Daoy (cell line): ENCODE measurements at places on chromosomes 1 and 21. TPM values are rescaled to one million over a fixed set of nuclear protein-coding genes. Genes with fewer than 3 reads are reported as not detected.

GUCA2A gene
- total RNA-seq = not detected in 2 replicates

SDHB gene
- 313 and 339 TPM in 2 replicates for total RNA-seq

GJA9 gene
- not detected in 2 replicates for total RNA-seq

VANGL1 gene
- 20.2 and 21.8 TPM in 2 replicates for total RNA-seq

KCNJ15 gene
- total RNA-seq = 35.4 and 44.6 TPM in 2 replicates

DCDC2B gene
- total RNA-seq = not detected in 2 replicates

BRDT gene
- total RNA-seq = not detected in 2 replicates

GBP4 gene
- 8.3 and 9.5 TPM in 2 replicates for total RNA-seq

NID1 gene
- total RNA-seq = 5.8 and 7.6 TPM in 2 replicates

PADI3 gene
- total RNA-seq = 0.09 and 1.5 TPM in 2 replicates

- DNase-seq = no peak
Measured at GRCh38 chr1:17196496-17197185, 8.3 kb upstream of the PADI1 start.

DNA sequence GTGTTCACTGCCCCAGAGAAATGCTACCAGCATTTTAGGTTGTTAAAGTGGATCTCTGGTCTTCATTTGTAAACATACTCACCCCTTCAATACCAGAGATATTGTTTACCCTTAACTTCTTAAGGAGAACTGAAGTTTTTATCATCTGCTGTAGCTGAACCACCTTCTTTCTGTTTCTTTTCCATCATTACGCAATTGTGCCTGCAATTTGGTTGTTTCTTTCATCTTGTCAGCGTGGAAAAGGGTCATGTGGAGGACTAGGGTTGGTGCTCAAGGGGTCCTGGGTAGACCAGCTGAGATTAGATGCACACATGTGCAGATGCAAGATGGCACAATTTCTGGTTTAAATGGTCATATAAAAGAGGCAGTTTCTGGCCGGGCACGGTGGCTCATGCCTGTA is 23.0 kb downstream of the GART start:
- no peak for DNase-seq

- DNase-seq = no peak
Measured at GRCh38 chr1:61287014-61287413, 204.7 kb downstream of the NFIA start.

DNA sequence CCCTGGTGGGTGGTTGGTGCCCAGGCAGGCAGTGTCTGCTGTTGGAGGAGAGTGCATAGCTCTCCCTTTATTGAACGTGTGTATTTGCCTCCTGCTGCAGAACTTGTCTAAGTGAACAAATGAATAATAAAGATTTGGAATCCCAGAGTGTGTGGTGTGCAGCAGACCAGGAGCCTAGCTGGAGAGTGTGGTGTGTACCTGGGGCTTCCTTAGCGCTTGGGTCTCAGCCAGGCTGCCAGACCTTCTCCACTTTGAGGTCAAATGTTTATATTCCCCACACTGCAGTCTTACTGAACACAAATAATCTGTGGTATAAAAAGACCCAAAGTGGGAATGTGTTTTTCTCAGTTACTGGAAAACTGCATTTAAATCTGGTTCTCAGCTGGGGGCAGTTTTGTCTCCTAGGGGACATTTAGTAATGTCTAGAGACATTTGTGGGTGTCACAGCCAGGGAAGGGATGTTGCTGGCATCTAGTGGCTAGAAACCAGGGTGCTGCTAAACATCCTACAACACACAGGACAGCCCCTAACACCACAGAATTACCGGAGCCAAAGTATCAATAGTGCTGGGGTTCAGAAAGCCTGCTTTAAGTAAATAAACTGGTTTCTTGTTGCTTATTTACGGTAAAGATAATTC is 23.6 kb downstream of the SLC37A1 start:
- DNase-seq = peak; percentile 37

GRCh38 chr1:58155418-58156123 is 391.0 kb downstream of the OMA1 start:
- DNase-seq = peak; percentile 34

- no peak for DNase-seq
Measured at GRCh38 chr1:204157962-204158361, 6.1 kb upstream of the ETNK2 start.

DNA sequence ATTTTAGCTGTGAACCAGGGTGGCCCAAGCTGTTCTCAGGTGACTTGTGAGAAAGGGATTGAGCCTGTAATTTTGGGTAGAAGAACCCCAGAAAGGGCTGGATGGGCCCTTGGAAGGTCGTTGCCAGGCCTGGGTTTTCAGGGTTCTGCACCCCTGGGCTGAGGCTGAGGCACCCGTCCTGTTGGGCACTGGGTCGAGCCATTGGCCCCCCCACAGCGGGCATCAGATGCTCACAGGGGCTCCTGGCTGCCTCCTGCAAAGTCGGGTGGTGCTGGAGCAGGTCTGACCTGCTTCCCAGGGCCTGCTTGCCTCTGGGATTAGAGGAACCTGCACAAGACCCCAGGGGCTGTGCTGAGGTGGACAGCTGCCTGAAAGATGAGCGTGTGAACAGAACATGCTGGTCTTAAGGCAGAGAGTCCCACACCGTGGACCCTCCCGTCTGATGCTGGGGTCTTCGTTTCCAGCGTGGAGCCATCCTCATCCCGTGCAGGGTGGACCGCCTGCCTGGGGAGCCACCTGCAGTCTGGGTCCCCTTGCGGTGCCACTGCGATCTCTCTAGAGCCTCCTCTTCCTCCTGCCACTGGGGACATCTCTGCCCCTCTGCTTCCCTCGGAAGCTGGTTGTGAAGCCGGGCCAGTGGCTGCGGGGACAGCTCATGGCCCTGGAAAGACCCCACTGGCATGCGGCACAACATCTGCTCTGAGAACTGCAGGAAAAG is 1.7 kb upstream of the TRPM2 start:
- no peak for DNase-seq

DNA sequence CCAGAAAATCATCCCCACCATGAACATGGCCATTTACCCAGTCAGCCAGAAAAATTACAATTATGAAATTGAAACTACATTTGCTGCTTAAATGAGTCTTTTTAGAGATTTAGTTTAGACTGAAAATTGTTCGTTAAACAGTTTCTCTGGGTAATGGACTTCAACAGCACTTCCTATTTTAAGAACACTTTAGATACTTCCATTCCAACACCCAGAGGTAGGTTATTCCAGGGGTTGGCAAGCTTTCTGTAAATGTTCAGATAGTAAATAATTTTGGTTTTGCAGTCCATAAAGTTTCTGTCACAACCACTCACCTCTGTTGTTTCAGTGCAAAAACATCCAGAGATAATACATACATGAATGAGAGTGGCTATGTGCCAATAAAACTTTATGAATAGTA is 10.2 kb downstream of the NMNAT2 start:
- no peak for DNase-seq

DNA sequence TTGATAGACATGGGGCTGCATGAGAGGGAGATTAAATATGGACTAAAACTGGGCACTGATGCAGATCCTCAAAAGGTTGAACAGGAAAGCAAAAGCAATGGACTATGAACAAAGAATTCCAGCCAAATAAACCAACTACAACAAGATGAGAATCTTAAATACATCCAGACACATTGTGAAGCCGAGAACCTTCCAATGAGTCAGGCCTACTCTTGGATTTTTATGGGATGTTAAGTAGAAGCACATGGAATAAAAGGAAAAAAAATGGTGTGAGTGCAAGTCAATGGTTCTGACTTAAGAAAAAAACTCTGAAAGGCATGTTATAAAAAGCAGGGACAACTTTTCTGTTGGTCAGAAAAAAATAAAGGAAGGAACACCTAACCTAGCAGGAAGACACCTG is 227.2 kb downstream of the DPYD start:
- DNase-seq = no peak

- no peak for DNase-seq
Measured at GRCh38 chr1:19770436-19771190, 29.1 kb downstream of the TMCO4 start.

GRCh38 chr1:237799762-237800474 is 90.8 kb downstream of the ZP4 start:
- DNase-seq = peak; percentile 84

GRCh38 chr1:54220004-54220811 is 20.2 kb downstream of the MRPL37 start:
- peak; percentile 44 for DNase-seq

DNA sequence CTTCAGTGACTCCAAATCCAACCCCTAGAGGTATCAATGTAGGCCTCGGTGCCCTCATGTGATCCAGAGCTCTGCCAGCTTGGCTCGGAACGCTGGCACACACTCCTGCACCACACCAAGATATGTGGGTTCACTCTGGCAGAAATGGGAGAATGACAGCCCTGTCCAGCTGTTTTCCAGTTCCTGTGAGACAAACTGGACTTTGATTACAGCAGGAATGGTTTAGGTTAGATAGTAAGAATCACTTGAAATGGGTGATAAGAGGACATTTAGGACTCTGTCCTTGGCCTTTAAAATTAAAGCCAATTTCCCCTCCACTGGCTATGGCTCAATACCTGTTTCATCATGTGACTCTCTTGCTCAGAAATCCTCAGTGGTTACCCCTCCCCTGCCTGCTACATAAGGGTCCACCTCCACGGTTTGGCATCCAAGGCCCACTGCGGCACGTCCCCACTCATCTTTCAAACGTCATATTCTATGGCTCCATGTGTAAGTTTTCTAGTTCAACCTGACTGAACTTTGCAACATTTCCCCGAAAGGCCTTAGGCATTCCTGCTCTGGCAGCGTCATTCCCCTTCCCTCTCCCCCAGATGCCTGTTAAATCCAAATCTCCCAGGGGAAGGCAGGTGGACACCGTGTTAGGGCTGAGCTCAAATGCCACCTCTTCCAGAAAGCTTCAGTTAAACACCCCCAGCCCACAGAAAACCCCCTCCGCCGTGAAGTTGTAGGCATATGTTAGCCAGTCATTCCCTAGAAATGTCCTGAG is 44.7 kb downstream of the PLEKHA6 start:
- no peak for DNase-seq

GRCh38 chr1:2231532-2232254 is 3.6 kb downstream of the SKI start:
- peak; percentile 74 for DNase-seq

GRCh38 chr1:184588701-184589100 is 166.0 kb downstream of the EDEM3 start:
- no peak for DNase-seq

GRCh38 chr1:68973459-68974244 is 476.8 kb upstream of the DEPDC1 start:
- DNase-seq = peak; percentile 46

- DNase-seq = peak; percentile 39
Measured at GRCh38 chr1:244391761-244392160, 59.9 kb downstream of the ADSS2 start.

GRCh38 chr1:116382321-116382720 is 9.3 kb downstream of the ATP1A1 start:
- no peak for DNase-seq

GRCh38 chr1:78843546-78843945 is 163.0 kb downstream of the ADGRL4 start:
- peak; percentile 10 for DNase-seq

- DNase-seq = no peak
Measured at GRCh38 chr1:85135392-85135798, 65.4 kb downstream of the SYDE2 start.

DNA sequence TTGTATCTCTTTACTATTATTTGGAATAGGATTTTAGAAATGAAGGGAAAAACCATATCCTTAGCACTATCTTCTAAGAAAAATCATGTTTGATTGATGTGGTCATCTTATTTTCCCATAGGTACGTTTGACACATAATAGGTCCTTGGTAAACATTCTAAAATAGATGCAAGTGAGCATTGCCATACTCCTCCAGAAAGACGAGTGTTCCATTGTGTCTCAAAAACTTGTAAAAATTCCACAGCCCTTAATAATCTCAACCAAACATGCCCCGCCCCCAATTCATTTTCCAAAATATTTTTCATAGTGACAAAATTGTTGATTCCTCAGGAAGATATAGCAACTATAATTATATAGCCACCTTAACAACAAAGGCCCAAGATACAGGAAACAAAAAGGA is 113.4 kb downstream of the CD247 start:
- no peak for DNase-seq

DNA sequence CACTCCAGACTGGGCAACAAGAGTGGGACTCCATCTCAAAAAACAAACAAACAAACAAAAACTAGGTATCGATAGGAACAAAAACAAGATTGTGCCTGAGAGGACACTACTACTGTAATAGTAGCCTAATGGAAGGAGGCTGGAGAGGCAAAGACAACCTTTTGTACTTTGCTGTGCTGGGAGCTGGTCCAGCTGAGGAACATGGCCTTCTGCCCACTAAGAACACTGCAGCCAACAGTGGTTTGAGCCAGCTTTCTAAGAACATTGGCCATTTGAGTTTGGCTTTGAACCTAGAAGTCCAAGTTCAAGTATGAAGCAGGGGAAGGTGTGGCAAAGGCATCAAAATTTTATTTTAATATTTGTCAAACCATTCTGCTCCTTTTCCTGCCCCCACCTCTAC is 22.7 kb upstream of the RGS8 start:
- DNase-seq = no peak

DNA sequence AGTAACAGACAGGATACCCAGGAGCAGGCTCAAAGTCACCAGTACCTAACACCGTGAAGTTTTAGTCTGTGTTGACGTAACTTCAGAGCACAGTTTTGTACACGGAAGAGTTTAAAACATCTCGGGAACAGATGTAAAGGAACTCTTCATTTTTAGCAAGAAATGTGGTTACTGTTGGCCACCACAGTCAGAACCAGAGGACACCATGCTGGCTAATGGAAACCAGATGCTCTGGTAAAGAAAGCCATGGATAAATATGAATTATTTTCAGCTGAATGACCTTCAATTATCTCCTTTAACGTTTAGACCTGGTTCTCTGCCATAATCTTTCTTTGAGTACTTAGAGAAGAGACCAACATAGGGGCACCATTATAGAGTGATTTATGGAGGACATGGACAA is 115.9 kb downstream of the NTMT2 start:
- no peak for DNase-seq

DNA sequence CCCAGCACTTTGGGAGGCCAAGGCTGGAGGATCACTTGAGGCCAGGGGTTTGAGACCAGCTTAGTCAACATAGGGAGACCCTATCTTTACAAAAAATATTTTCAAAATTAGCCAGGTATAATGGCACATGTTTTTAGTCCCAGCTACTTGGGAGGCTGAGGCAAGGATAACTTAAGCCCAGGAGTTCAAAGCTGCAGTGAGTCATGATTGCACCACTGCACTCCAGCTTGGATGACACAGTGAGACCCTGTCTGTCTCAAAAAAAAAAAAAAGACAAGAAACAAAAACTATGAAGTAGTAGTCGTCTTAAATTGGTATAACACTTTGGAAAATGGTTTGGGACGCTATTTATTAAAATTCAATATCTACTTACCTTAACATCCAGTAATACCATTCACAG is 7.7 kb downstream of the AIM2 start:
- peak; percentile 59 for DNase-seq

- DNase-seq = no peak
Measured at GRCh38 chr1:57727121-57727520, 303.3 kb upstream of the DAB1 start.

GRCh38 chr1:184039126-184039525 is 1.6 kb upstream of the COLGALT2 start:
- no peak for DNase-seq

DNA sequence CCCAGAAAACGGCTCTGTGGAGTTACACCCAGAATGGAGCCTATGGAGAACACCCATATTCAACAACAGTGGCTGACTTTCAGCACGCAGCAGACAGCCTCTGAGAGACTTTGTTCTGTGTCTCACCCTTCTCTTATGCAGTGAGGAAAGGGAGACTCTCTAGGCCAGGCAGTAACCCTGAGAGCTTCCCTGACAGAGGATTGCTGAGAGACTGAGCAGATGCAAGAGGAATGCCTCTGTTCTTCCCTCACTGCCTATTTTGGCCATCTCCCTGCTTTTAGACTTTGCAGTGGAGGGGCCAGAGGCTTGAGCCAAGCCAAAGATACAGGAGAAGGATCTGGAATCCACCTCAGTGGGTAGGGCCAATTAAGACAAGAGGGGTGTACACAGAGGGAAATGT is 41.8 kb upstream of the SLC16A1 start:
- DNase-seq = no peak

- DNase-seq = peak; percentile 72
Measured at GRCh38 chr1:37478890-37479254, 4.5 kb downstream of the ZC3H12A start.
